Central memory CD4-positive, alpha-beta T cell (primary cell): ENCODE measurements at places on chromosomes 3 and 15.

- no peak for DNase-seq
Observed at GRCh38 chr3:136802481-136802996, 16.4 kb upstream of the SLC35G2 start.

DNA sequence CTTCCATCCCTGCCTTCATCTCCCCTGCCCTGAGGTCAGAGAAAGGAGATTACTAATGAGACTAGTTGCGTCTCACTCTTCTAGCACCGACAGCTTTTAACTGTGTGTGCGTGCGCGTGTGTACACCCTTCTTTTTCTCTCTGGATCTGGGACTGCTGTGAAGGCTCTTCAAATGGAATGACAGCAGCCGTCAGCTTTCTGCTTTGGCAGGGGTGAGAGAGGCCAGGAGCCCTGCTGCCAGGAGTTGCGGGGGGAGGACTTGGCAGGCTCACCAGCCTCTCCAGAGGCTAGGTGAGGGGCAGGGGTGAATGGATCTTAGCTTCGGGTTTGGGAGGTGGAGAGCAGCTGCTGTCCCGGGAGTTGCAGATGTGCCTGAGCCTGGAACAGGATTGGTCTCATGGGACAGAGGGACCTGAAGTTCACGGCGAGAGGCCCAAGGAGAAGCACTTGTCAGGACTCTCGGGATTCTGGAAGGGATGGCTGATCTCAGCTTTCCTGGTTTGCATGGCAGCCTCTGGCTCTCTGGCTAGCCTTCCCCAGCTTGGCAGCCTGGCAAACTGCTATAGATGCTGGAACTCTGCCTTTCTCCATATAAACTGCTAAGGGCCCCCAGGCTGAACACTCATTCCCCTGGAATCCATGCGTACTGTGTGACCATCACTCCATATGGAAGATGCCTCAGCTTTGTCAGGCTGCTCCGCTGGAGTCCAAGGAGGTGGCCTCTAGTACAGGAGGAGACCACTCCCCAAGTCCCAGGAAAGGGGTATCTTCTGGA, 16.6 kb downstream of the TEX264 start:
- no peak for DNase-seq

- DNase-seq, result no peak
Observed at GRCh38 chr3:129836381-129837064, 57.0 kb downstream of the TMCC1 start.

- DNase-seq, result no peak
Observed at GRCh38 chr3:134638385-134639030, 12.3 kb downstream of the KY start.
